ENCODE measurements at places on chromosomes 4 and X.

DNA sequence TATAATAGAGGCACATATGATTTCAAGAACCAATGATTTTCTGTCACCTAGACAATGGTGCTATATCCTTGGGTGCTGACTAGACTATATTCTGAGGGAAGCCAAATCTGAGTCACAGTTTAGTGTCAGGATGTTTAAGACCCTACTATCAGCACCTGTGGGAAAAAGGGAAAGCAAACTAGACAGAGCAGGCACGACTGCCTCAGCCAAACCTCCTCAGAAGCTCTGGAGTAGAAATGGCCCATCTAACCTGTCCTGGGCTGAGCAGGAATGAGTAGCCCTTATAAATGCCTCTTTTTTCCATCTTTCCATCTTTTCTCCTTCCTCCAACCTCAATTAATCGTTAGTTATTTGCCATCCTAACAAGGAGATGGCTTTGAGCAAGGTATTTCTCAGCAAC, 80.4 kb upstream of the TECRL start:
- DNase-seq = no peak

DNA sequence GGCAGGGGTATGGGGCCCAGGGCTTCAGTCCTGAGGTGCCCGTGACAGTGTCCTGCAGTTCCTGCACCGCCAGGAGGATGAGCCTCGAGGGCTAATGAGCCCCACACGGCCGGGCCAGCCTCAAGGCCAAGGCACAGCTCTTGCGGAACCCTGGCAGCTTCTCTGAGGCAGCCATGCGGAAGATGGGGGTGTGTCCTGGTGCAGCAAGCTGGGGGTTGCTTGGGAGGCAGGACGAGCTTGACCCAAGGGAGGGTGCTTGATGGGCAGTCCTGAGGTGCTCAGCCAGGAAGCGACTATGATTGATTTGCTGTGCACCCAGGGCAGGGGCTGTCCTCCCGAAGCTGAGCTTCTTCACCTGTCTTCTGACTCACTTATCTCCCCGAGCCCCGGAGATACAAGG, 9.1 kb upstream of the FGFR3 start:
- DNase-seq = no peak

GRCh38 chrX:108178143-108178498, 86.5 kb downstream of the ATG4A start:
- no peak for DNase-seq

DNA sequence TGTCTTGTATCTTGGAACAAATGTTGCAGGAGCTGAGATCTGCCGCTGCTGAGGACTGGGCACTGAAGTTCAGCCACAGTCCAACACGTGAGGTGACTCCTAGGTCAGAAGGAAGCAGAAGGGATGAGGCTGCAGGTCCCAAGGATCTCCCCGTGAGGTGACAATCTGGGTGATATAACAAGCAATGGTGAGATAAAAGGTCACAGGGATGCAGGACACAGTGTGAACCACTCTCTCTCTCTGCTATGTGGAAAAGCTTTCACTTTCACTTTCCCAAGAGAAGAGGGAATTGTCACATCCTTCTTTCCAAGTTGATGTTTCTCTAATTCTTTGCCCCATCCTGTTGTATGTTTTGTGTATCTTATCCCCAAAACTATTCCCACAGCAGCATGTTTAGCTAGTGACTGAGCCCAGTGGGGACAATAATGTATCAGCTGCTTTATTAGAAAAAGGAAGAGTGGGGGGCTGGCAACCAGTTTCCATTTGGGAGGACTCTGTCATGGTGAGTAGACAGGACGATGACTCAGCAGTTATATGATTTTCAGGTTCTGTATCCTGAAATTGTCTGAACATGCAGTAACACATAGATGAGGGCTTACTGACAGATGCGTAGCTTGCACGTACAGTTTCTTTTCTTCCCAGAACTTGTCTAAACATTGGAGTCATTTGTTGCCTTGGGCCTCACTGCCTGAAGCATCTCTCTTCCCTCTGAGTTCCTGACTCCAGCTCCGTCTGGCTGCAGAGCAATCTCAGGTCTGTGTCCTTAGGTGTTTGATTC, 1415.8 kb upstream of the TENM3 start:
- DNase-seq = peak; percentile 3

DNA sequence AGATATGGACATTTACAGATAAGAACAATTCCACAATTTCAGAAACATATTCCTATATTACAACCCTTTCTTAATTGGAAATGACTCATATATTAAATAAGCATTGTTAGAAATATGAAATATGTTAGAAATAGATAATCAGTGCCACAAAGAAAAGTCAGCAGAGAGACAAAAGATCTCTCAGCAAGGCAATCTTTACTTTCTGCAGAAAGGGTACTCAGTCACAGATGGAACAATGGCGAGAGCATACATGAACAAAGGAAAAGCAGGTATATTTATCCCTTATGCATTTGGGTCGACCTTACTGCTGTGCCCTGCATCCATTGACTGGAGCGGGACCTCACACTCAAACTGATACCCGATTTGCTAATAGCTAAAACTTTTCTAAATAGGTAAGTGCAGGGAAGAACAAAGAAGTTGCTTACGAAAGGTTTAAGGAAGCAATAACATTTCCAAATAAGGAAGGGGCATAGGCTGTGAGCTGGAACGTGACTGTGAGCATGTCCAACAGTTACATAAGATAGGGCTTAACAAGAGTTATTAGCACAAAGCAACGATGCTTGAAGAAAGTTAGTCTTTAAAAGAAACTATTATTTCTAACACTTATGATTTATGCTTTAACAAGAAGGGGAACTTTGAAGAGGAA, 40.8 kb downstream of the MGARP start:
- DNase-seq = no peak

GRCh38 chr4:4791299-4792111, 68.0 kb upstream of the MSX1 start:
- no peak for DNase-seq

GRCh38 chrX:151753313-151754046, 18.9 kb downstream of the CNGA2 start:
- DNase-seq = no peak

DNA sequence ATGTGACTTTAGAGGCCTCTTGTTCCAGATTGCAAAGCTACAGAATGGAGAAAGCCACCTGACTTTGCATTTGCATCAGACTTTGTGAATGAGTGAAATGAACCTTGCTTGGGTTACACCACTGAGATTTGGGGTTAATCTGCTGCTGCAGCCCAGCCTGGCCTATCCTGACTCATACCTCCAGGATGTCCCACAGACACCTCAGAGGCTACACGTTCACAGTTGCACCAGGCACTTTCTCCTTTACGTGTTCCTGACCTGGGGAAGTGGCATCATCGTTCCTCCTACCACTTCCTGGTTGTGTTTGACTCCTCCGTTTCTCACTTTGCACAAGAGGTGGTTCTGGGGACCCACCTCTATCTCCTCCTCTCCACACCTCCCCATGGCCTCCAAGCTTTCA, 9.2 kb upstream of the SORCS2 start:
- DNase-seq = no peak

DNA sequence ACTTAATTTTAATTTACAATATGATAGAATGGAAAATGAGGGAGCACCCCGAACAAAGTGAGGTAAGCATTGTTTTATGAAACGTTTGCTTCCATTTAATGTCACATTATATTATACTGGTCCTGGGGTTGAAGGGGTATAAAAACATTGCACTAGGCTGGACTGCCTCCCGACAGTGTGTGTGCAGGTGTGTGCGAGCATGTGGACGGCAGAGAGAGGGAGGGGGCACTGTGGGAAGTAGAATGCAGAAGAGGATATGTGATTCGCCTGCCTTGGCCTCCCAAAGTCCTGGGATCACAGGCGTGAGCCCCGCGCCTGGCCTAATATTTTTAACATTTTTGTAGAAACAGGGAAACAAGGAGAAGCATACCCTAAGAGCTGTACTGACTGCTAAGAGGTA, 36.0 kb downstream of the IRF2 start:
- DNase-seq = no peak

- DNase-seq = peak; percentile 20
These were observed 34.0 kb downstream of the ETDB start for GRCh38 chrX:135086197-135086854.

DNA sequence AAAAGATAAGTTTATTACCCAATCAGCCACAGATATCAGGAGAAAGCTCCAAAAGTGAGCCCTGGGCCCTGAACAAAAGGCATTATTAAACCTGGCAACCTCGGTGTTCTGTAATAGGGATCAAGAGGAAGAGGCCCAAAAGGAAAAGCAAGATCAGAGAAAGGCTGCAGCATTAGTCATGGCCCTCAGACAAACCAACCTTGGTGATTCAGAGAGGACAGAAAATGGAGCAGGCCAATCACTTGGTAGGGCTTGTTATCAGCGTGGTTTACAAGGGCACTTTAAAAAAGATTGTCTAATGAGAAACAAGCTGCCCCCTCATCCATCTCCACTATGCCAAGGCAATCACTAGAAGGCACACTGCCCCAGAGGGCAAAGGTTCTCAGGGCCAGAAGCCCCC, 75.7 kb downstream of the AGTR2 start:
- DNase-seq = no peak

GRCh38 chrX:10106806-10107205, 50.0 kb upstream of the CLCN4 start:
- DNase-seq = no peak

DNA sequence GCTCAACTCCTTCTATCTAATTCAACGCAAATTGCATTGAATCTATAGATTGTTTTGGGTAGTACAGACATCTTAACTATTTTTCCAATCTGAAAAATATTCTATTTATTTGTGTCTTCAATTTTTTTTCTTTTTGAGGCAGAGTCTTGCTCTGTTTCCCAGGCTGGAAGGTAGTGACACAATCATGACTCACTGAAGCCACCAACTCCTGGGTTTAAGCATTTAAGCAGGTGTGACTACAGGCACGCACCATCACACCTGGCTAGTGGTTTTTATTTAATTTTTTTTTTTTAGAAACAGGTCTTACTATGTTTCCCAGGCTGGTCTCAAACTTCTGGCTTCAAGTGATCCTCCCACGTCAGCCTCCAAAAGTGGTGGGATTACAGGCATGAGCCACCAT, 98.3 kb downstream of the GK start:
- no peak for DNase-seq

- DNase-seq = peak; percentile 80
These were observed 575.3 kb downstream of the TRIML1 start for GRCh38 chr4:188714501-188714900.

- peak; percentile 41 for DNase-seq
These were observed 57.4 kb downstream of the TSC22D3 start for GRCh38 chrX:107718156-107718621.

GRCh38 chr4:24980064-24980690, 50.6 kb downstream of the LGI2 start:
- peak; percentile 44 for DNase-seq

- no peak for DNase-seq
These were observed 59.2 kb upstream of the ZC4H2 start for GRCh38 chrX:65035446-65035770.

- no peak for DNase-seq
These were observed 882.2 kb downstream of the STIM2 start for GRCh38 chr4:27742816-27743215.

- DNase-seq = no peak
These were observed 44.8 kb downstream of the GSX2 start for GRCh38 chr4:54144661-54145171.

DNA sequence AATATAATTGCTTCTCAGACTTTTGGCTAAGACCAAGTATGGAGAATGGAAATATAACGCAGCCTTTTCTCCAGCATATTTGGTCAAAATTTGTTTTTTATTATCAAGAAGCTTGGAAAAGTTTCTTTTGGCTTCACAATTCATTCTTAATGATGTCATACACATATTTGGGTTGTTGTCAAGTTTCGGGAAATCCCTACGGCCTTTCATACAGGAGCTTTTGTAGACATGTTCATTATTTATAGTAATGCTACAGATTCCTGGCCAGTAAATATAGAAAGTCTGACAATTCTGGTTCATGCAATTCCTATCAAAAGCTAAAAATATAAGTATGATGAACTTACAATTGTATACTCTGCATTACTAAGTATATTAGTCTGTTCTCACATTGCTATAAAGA, 112.9 kb downstream of the IRF2 start:
- DNase-seq = no peak

GRCh38 chr4:183146478-183146877, 47.4 kb downstream of the WWC2 start:
- DNase-seq = no peak

- no peak for DNase-seq
These were observed 480.1 kb downstream of the SPRY1 start for GRCh38 chr4:123876671-123877101.

DNA sequence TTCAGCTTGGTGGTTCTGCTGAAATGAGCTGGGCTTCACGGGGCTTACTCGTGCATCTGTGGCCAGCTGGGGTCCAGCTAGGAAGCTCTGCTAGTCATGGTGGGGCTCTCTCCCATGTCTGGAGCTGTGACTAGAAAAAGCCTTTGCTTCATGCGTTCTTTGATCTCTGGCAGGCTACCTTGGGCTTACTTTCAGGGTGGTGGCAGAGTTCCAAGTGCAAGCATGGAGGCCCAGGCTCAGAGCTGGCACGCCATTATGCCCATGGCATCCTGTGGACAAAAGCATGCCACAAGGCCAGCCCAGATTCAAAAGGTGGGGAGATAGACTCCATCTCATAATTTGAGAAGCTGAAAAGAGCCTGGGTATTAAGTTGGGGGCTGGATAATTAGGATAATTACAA, 55.4 kb upstream of the GBA3 start:
- DNase-seq = no peak

DNA sequence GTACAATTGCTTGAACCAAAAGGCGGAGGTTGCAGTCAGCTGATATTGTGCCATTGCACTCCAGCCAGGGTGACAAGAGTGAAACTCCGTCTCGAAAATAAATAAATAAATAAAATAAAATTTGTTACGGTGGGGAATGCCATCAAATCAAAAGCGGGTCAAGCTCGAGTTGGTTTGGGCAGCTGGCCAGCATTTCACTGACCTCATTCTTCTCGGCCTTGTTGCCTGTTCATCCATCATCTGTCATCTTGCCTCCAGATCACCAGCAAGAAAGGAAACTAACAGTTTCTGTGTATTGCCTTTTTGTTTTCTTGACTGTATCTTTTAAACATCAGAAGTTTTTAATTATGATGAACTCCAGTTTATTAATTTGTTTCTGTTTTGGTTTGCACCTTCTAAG, 31.5 kb upstream of the KLHL2 start:
- no peak for DNase-seq

DNA sequence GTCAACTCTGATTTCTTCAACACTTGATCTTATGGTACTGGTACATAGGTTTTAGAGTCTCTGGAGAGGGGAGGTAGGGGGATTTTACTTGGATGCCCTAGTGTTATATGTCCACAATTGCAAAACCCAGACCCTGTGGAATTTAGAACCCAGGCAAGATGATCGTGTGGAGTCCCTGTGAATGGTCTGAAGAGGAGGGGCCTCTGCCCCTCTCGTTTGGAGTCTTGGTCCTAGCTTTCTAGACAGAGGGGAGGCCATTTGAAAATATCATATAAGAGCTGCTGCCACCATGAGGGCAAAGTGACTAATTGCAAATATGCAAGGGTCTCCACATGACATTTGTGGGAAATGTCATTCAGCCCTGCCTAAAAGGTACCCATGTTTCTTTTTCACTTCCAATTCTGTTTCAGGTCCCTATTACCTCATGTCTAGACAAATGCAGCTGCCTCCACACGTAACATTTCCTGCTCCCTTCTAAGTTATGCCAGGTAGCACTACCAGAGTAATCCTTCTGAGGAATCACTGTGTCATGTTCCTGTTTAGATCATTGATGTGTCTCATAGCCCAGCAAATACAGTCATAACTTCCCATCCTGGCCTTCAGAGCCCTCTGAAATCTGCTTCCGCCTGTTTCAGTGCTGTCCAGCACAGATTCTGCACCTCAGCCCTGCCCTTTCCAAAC, 126.8 kb downstream of the KLHL8 start:
- no peak for DNase-seq

GRCh38 chr4:141898346-141898745, 262.0 kb downstream of the IL15 start:
- DNase-seq = no peak
